ENCODE measurements at places on chromosomes 16 and 17. TPM values are rescaled to one million over a fixed set of nuclear protein-coding genes. Genes with fewer than 3 reads are reported as not detected.

GRCh38 chr17:71114911-71115668 is 945.8 kb downstream of the KCNJ2 start:
- DNase-seq: no peak

Gene INCA1
- 0.71 TPM for total RNA-seq

Gene CDRT15L2
- total RNA-seq: not detected

DNA sequence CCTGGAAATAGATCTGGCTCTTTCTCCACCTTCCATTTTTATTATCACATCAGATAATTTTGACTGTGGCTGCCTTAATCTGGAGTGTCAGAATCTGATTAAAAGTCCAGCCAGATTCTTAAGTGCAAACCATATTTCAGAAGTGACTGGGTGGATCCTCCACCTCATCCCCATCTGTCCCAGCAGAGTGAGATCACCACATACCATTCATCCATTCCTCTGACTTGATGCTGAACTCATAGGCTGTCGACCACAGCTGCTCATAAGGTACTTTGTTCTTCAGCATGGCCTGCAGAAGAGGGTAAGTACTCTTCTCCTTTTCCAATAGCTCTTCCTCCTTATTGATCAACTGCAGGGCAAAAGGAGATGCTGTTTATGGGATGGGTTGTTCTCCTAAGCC is 53.5 kb downstream of the DNAH3 start:
- DNase-seq: no peak

GRCh38 chr16:55257966-55258613 is 65.9 kb upstream of the IRX6 start:
- DNase-seq: no peak

- no peak for DNase-seq
Observed at GRCh38 chr17:59838052-59838916, 54.5 kb downstream of the TUBD1 start.

GRCh38 chr16:51035110-51035498 is 116.0 kb downstream of the SALL1 start:
- no peak for DNase-seq

DNA sequence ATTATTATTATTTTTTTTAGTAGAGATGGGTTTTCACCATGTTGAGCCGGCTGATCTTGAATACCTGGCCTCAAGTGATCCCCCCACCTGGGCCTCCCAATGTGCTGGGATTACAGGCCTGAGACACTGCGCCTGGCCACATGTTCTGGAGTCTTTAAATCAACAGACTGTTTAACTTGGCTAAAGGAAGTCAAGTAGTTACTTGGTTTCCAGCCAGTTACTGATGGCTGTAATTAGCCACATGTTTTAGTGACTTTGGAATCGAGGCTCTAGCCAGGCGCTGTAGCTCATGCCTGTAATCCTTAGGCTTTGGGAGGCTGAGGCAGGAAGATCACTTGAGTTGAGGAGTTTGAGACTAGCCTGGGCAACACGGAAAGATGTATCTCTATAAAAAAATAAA is 699.2 kb upstream of the RBFOX1 start:
- no peak for DNase-seq

DNA sequence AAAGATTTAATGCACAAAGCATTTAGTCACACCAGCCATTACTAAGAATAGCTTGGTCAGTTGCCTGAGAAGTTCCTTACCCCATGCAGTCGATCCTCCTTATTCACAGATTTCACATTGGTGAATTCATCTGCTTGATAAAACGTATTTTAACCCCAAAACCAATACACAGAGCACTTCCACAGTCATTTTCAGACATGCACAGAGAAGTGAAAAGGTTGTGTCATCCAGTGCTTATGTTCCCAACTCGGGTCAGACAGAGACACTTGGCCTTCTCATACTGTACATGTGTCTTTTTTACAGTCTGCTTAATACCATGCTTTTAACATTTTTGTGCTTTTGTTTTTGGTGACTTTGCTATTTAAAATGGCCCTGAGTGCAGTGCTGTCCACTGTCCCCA is 219.7 kb downstream of the SPECC1 start:
- no peak for DNase-seq

- DNase-seq: no peak
Observed at GRCh38 chr17:83019376-83019775, 60.0 kb upstream of the METRNL start.

DNA sequence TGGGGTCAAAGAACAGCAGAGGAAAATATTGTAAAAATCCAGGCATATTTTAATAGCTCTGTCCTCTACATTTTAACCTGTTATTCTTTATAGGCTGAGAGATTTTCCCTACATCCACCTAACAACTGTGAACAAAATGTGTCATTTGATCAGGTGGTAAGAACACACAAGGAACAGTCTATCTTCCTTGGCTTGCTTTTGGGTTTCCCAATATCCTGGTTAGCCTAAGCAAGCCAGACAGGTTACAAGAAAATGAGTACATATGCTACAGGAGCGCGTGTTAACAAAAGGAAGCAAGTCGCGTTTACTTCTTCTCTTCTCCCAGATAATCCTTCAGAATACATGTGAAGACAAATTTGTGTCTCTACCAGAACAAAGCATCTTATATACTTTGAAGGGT is 31.0 kb upstream of the PITPNM3 start:
- DNase-seq: no peak

DNA sequence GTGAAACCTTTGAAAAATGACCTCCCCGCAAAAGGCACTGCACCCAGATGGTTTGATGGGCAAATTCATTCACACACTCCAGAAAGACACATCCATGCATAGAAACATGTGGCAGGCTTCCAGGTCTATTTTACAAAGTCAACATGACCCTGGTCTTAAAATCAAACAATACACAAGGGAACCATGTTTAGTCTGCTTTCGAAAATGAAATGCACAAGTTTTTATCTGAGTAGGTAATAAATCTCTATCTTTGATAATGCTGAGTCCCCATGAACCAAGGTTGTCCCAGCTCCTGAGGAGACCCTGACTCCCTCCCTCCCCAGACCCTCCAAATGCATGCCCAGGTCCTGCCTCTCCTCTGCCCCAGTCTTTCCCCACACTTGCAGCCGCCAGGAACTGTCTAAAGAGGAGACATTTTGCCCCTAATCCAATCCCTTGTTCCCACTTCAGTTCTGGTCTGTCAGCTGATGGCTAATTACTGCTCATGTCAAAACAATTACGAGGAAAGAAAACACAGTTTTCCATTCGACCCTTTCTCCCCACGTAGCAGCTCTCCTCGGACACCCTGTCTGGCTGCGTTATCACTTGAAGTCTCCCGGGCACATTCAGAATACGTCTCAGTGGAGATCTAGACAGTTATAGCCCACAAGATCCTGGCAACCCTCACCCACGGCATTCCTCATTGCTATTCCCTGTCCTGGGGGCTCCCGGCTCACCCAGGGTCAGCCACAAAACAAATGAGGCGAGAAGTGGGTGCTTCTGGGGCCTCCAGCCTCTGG is 68.8 kb upstream of the RCVRN start:
- DNase-seq: no peak

GRCh38 chr16:57629516-57630406 is 1.3 kb downstream of the ADGRG1 start:
- DNase-seq: no peak

DNA sequence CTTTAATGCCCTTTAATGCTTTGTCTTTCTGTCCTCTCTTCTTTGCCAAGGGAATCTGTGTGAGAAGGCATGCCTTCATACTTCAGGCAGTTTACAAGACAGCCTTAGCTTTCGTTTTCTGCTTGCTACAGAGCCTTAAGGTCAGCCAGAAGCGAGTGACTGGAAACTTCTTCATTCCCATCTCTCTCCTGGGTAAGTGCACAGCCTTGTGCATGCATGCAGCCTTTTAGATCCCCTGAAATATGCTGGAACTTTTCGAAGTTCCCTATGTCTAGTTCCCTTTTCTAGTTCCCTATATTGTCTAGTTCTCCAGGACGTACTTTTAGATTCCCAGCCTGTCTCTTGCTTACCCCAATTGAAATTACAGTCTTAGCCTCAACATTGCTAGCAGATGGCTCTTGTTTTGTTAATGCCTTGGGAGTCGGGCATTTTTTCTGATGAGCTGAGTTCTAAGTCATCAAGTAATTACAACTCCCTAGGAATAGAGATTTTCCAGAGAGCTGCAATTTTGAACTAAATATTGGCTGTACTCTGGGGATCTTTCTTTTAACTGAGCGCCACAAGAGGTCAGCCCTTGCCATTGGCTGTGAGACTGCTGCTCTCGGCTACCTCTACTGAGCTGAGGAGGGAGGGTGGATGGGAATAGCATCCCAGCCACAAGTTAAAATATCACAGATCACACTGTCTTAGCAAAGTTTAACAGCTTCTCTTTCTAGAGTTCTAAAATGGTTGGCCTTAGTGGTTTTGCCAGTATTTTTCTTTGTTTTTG is 22.7 kb upstream of the PPM1D start:
- no peak for DNase-seq

DNA sequence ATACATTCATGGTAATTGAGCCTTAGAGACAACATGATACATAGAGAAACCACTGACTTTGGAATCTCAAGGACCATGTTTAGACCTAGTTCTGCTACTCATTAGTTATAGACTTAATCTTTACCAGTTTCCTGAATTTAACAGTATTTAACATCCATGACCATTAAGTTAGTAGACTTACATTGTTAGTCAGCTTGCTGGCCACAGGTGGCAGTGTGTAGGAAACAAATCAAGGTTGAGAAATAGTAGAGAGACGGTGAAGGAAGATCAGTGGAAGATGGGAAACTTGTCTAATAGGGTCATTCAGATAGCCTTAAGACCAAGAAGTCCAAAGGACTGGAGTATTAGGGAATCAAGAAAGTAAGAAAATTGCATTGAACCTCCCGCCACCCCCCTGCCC is 31.0 kb downstream of the OMG start:
- no peak for DNase-seq

Gene OSGIN1
- 30.9 TPM for total RNA-seq

Gene IRX3
- total RNA-seq: 1.4 TPM

- DNase-seq: no peak
Observed at GRCh38 chr16:27867122-27868110, 196.1 kb downstream of the GSG1L start.

DNA sequence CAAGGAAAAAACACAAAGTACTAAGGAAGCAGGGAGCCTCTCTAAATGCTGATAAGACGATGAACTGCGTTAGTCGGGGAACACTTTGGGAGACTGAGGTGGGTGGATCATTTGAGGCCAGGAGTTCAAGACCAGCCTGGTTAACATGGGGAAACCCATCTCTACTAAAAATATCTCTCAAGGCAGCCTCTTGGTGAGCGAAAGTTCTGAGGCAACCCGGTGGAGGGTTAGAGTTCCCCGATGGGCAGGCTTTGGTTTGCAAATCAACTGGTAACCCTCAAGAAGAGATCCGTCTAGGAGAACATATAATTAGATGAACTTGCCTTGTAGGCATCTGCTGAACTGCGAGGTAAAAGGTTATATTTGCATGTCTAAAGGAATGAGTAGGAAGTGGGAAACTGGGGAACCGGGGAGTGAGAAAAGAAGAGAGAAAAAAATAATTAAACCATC is 44.6 kb downstream of the WSB1 start:
- no peak for DNase-seq

- no peak for DNase-seq
Observed at GRCh38 chr17:62321451-62321850, 58.9 kb upstream of the EFCAB3 start.

- no peak for DNase-seq
Observed at GRCh38 chr16:89395150-89396142, 94.9 kb downstream of the ANKRD11 start.

- no peak for DNase-seq
Observed at GRCh38 chr17:83180996-83181481, 101.6 kb downstream of the METRNL start.

DNA sequence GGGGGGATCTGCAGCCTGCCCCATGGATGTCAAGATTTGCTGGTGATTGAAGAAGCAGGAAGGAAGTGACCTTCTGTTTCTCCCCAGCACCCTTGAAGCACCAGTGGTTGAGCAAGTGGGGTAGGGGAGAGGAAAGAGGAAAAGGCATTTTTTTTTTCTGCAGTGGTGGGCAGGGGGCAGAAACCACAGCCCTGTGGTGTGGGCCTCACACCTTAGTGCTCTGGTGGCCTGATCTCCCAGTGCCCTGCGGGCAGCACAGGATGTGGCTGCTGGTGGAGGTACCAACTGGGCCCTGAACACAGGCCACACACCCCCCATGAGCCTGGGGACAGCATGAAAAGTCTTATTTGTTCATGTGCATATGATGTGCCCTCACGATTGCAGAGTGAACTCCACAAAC is 7.1 kb downstream of the ITGAD start:
- DNase-seq: no peak

- no peak for DNase-seq
Observed at GRCh38 chr17:48122665-48123045, 15.1 kb downstream of the SNX11 start.

Gene TMC7
- total RNA-seq: 3.2 TPM

- DNase-seq: no peak
Observed at GRCh38 chr17:13728781-13729180, 127.1 kb upstream of the HS3ST3A1 start.

GRCh38 chr16:88939972-88940861 is 36.8 kb downstream of the CBFA2T3 start:
- DNase-seq: no peak

- DNase-seq: no peak
Observed at GRCh38 chr16:70306880-70307279, 7.9 kb downstream of the DDX19B start.

- no peak for DNase-seq
Observed at GRCh38 chr17:70588003-70588402, 418.7 kb downstream of the KCNJ2 start.
